CD4-positive, alpha-beta T cell treated with Interleukin-12 subunit alpha and Interleukin-12 subunit beta, for 1 hour (primary cell): ENCODE measurements at places on chromosomes 1 and 21.
A peak's percentile ranks its signal among the peaks of the same experiment; 100 is the strongest.

GRCh38 chr1:18653916-18654315, 23.3 kb downstream of the PAX7 start:
- no peak for DNase-seq

- DNase-seq = peak; percentile 9
Observed at GRCh38 chr1:94721240-94721639, 98.9 kb upstream of the SLC44A3 start.

- no peak for DNase-seq
Observed at GRCh38 chr1:15188678-15189077, 35.1 kb downstream of the TMEM51 start.

GRCh38 chr21:41241341-41241740, 73.4 kb downstream of the BACE2 start:
- DNase-seq = no peak

DNA sequence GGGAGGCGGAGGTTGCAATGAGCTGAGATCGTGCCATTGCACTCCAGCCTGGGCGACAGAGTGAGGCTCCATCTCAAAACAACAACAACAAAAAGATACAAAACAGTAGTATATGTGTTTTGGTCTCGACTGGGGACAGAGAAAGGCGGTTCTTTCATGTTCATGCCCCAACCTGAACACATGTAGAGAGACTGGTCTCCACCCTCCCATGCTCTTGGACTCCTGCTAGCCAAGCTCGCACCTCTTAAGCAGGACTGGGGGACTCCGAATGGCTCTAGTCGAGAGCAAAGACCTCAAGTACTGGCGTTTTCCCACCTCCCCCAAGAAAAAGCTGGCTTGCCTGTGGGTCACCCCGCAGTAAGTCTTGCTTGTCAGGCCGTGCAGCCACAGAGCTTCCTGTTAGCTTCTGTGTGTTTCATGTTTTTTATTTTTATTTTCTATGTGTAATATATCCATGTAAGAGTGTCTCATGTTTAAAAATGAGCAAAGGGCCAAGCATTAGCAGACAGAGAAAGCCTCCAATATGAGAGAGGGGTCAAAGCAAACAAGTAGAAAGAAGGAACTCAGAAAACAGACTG, 91.6 kb downstream of the SCCPDH start:
- DNase-seq = no peak

GRCh38 chr1:50851034-50851433, 109.0 kb downstream of the FAF1 start:
- DNase-seq = no peak

DNA sequence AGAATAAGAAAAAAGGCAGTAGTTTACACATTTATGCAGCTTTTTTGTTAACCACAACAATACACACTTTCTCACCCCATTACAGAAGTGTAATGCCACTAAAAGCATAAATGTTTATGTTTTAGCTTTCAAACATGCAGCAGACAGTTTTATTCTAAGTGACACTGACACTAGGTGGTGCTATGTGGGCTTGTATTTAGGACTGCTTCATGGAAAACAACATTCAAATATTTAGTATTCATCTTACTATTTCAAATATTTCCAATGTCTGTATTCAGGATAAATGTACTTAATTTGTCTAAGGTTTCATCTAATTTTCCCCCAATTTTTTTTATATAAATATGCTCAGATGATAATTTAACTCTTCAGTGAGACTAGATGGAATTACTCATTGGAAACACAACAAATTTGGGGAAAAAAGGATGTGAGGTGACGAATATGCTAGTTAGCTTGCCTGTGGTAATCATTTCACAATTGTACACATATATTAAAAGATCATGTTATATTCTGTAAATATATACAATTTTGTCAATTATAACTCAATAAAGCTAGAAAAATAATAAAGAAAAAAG, 71.4 kb downstream of the USP1 start:
- DNase-seq = peak; percentile 28

- no peak for DNase-seq
Observed at GRCh38 chr1:81493102-81493869, 307.4 kb upstream of the ADGRL2 start.

- no peak for DNase-seq
Observed at GRCh38 chr1:222251847-222252246, 296.1 kb downstream of the HHIPL2 start.

GRCh38 chr21:14866859-14867765, 197.7 kb downstream of the NRIP1 start:
- DNase-seq = no peak

GRCh38 chr1:89952605-89953130, 42.2 kb upstream of the ZNF326 start:
- no peak for DNase-seq

- DNase-seq = no peak
Observed at GRCh38 chr1:96424877-96425276, 296.7 kb upstream of the PTBP2 start.

GRCh38 chr1:237672748-237673147, 218.0 kb downstream of the ZP4 start:
- no peak for DNase-seq

DNA sequence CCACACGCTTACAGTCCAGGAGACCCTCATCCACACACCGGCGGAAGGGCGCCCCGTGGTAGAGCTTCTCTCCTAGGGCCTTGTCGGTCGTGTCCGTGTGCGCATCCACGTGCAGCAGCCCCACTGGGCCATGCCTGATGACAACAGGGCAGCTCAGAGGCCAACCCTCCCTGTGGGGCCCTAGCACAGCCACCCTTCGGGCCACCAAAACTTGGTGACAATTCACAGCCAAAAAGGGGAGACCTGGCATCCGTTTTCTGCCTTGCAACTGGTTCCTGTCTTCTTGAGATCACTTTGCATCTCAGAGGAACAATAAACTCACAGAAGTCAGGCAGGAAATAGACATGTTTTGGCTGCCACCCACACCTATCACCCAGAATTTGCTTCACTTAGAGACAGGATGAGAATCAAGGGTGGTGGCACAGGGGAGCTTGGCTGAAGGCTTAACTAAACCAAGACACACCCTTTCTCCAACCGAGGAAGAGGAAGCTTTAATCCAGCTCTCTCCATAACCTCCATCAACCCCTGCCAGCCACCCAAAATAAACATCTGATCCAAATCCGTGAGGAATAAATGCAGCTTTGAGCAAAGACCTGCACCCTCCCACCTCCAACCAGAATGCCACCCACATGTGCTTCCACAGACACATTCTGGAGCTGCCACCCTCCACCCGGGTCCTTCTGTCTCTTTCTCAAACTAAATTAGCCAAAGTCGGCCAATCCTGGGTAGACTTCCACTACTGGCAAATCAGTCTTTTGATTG, 5.7 kb downstream of the AGMAT start:
- peak; percentile 51 for DNase-seq

- DNase-seq = no peak
Observed at GRCh38 chr1:15337656-15338402, 71.9 kb upstream of the EFHD2 start.

DNA sequence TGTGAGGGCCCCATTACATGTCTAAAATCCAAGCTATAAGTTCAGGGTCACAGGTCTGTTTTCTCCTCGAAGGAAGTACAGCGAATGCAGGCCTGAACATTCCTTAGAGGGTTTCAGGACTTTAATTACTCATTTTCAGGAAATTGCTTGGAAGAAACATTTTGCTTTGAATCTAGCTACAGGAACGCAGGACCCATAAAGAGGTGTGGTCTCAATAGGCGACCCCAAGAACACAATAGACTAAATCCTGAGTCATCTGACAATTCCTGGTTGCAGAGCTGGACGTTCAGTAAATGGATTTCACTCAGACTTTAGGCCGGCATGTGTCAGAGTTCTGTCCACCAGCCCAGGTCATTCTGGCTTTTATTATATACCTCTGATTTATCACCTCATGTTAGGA, 1.0 kb upstream of the ERG start:
- no peak for DNase-seq
